ENCODE measurements at places on chromosomes 3 and 15. TPM values are rescaled to one million over a fixed set of nuclear protein-coding genes. Genes with fewer than 3 reads are reported as not detected.

Gene RNF7
- total RNA-seq: 36.2 TPM

Gene GRK7
- not detected for total RNA-seq

Gene PLSCR4
- total RNA-seq: 1.9 TPM

Gene TRIP4
- 12.3 TPM for total RNA-seq

Gene C15orf39
- 2.7 TPM for total RNA-seq

Gene ADAMTS7
- 5.0 TPM for total RNA-seq

Gene OR5K2
- not detected for total RNA-seq

Gene MNS1
- not detected for total RNA-seq

Gene FAH
- total RNA-seq: 20.2 TPM

Gene SLC24A5
- total RNA-seq: not detected

Gene PDZRN3
- total RNA-seq: 0.34 TPM

Gene ALDH1L1
- 21.5 TPM for total RNA-seq

Gene IL5RA
- total RNA-seq: not detected

Gene TMC3
- total RNA-seq: not detected

Gene CPLX3
- not detected for total RNA-seq

Gene ST8SIA2
- not detected for total RNA-seq

Gene SLC28A2
- not detected for total RNA-seq

Gene FBXO40
- total RNA-seq: not detected

Gene FAM81A
- total RNA-seq: 0.34 TPM

Gene APH1B
- 4.1 TPM for total RNA-seq

Gene USP8
- total RNA-seq: 47.8 TPM

Gene CCR3
- total RNA-seq: 0.07 TPM

Gene CYP1A2
- not detected for total RNA-seq

Gene RTF1
- 26.2 TPM for total RNA-seq

Gene UPK1B
- 20.1 TPM for total RNA-seq

Gene ZNF654
- 15.4 TPM for total RNA-seq

Gene GOLGA6A
- total RNA-seq: 0.07 TPM

Gene CCDC80
- total RNA-seq: 38.5 TPM

Gene SQOR
- 191 TPM for total RNA-seq

Gene SNTN
- not detected for total RNA-seq

Gene SPTSSB
- total RNA-seq: 0.64 TPM

Gene CFAP100
- not detected for total RNA-seq

Gene FGF7
- 0.07 TPM for total RNA-seq

Gene RSL24D1
- total RNA-seq: 104 TPM

Gene CSK
- total RNA-seq: 96.9 TPM

Gene DPPA2
- total RNA-seq: not detected

Gene SNRPA1
- total RNA-seq: 37.3 TPM

Gene ANKUB1
- total RNA-seq: 4.1 TPM

Gene RTP3
- total RNA-seq: not detected

Gene C3orf33
- 1.9 TPM for total RNA-seq

Gene CAMK2N2
- under 0.01 TPM for total RNA-seq

Gene TRIM59
- total RNA-seq: 8.5 TPM

Gene GP9
- not detected for total RNA-seq

Gene CEP152
- total RNA-seq: 8.5 TPM

Gene ANP32A
- 44.4 TPM for total RNA-seq

Gene RAB11A
- 55.7 TPM for total RNA-seq

Gene CELF6
- 0.21 TPM for total RNA-seq

Gene RASGRF1
- total RNA-seq: not detected
